Stimulated activated CD8-positive, alpha-beta memory T cell treated with anti-CD3 and anti-CD28 coated beads, Interleukin-7, amount 100 ng/mL, for 48 hours (primary cell): ENCODE measurements at places on chromosomes 12 and 14.

- DNase-seq = no peak
Observed at GRCh38 chr14:104090071-104090748, 4.7 kb downstream of the ASPG start.

GRCh38 chr12:107207931-107208525 is 114.7 kb upstream of the CRY1 start:
- no peak for DNase-seq

GRCh38 chr12:70177631-70178030 is 65.6 kb upstream of the CNOT2 start:
- no peak for DNase-seq

GRCh38 chr12:11798856-11799501 is 149.5 kb downstream of the ETV6 start:
- no peak for DNase-seq

DNA sequence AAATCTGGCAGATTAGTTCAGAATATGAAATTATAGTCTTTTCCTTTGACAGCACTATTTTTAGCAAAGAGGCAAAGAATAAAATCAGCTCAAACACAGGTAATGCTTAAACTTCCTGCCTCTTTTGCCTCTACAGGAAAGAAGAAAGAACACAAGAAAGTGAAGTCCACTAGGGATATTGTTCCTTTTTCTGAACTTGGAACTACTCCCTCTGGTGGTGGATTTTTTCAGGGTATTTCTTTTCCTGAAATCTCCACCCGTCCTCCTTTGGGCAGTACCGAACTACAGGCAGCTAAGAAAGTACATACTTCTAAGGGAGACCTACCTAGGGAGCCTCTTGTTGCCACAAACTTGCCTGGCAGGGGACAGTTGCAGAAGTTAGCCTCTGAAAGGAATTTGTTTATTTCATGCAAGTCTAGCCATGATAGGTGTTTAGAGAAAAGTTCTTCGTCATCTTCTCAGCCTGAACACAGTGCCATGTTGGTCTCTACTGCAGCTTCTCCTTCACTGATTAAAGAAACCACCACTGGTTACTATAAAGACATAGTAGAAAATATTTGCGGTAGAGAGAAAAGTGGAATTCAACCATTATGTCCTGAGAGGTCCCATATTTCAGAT is 17.4 kb downstream of the TMPO start:
- DNase-seq = no peak

DNA sequence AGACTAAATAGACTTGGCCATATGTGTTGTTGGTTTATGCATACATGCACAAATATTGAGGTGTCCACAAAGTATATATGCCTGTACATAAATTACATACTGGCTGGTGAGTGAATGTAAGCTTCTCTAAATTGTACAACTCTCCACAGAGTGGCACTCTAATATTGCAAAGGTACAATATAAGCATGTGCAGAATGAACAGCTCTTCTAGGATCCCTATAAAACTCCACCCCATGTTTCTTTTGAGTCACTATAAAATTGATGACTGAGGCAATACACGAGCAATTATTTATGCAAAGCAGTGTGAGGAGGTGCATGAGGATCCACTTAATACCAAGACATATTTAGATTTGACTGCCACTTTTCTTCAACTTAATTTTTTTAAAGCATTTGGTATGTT is 172.2 kb downstream of the NAV3 start:
- DNase-seq = no peak

- DNase-seq = no peak
Observed at GRCh38 chr14:35369701-35370191, 34.8 kb downstream of the NFKBIA start.

- DNase-seq = no peak
Observed at GRCh38 chr12:111426344-111427185, 20.8 kb downstream of the SH2B3 start.

DNA sequence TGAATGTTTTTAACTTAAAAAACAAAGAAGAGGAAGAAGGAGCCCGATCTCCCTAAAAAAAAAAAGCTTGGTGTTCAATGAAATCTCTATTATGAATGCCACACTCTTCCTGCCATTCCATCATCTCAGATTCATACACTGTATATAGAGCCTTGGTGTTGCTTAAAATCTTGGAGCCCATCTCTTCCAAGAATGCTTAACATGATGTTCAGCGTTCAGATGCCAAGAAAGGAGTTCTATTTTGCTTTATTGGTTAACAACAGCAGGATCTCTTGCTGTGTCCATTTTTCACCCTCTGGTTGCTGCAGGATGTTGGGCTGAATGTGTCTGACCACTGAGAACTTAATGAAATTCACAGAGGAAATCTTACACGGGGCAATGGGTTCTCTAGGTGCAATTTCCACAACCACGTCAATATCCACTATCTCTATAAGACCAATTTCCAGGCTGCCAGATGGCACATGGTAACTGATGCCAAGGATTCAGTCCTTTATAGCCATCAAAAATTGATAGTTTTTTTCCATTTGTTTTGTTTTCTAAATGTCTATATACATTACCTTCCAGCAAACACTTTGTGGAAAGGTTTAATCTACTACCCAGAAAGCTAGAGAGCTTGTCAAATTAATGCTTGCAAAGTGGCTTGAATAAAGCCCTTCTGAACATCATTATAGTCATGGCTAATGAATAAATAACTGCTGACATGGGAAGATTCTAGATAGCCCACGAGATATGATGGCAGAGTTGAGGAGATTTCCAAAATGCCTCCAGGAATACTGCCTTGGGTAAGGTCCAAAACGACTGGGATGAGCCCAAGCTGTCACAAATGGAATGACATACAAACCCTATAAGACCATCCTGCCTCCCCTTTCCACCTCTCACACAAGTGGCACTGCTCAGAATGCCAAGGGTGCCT is 26.5 kb downstream of the RERG start:
- DNase-seq = no peak

- no peak for DNase-seq
Observed at GRCh38 chr12:53942467-53942997, 3.9 kb downstream of the HOXC13 start.

DNA sequence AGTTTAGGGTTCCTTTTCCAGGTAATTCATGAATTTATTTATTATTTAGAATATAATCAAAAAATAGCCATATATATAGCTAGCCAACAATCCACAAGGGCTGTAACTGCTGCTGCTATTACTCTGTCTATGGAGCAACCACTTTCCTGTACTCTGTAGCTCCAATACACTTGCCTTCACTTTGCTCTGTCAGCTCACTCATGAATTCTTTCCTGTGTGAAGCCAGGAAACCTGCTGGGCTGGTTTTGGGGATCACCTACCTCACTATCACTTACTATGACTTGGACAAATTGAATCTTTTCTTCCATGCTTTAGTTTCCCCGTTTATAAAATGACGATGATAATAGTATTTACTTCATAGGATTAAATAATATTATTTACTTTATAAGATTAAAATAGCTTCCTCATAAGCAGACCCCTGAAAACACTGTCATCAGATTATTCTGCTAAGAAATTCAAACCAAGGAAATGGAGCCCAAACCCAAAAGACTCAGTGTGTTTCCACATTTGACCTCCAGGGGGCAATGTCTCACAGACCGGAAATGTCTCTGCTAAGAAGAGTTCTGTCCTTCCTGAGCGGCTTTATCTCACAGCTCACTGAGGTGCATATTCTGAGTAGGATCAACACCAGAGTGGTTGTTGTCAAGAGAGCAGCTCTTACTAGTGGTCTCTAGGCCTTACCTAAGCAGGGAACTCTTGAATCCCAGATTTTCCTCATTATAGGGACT is 457.1 kb downstream of the DAD1 start:
- no peak for DNase-seq

- DNase-seq = no peak
Observed at GRCh38 chr14:99033951-99034350, 238.0 kb downstream of the BCL11B start.

- DNase-seq = no peak
Observed at GRCh38 chr12:8689681-8690080, 8.1 kb upstream of the RIMKLB start.

GRCh38 chr12:26396402-26396801 is 201.0 kb downstream of the SSPN start:
- no peak for DNase-seq

GRCh38 chr12:47785036-47785886 is 12.2 kb downstream of the SLC48A1 start:
- no peak for DNase-seq

- DNase-seq = no peak
Observed at GRCh38 chr14:76446921-76447320, 71.0 kb downstream of the ESRRB start.

GRCh38 chr12:132204063-132204792 is 60.0 kb downstream of the NOC4L start:
- no peak for DNase-seq

DNA sequence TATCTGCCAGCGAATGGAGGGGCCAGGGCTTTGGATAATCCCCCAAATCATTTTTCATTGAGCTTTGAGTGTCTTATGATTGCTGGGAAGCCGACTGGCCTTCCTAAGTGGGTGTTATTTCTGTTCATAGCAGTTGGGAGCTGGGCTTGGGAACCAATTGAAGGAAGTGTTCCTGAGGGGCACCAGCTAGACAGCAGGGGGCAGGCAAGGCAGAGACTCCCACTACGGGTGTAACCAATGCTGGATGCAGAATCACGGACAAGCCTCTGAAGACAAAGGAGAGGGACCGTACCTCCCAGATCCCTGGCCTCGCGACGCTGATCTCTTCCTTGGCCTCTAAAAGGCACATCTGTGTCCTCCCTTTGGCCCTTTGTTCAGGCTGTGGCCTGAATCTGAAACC is 149.0 kb upstream of the PRMT8 start:
- DNase-seq = no peak

DNA sequence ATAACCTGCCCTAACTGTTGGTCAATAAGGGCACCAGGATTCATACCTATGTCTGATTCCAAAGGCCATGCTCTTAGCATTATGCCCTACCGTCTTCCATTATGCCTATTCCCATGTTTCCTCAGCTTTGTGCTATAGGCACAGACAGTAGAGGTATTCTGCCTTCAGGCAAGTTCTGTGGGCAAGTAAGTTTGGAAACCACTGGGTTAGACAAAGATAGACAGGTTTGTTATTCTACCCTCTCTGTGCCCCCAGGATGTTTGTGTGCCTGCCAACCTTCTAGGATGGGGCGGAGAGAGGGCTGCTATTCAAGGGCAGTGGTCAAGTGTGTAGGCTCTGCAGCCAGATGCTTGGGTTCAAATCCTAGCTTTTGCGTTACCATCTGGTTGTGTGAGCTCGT is 4.6 kb downstream of the RAPGEF3 start:
- no peak for DNase-seq

DNA sequence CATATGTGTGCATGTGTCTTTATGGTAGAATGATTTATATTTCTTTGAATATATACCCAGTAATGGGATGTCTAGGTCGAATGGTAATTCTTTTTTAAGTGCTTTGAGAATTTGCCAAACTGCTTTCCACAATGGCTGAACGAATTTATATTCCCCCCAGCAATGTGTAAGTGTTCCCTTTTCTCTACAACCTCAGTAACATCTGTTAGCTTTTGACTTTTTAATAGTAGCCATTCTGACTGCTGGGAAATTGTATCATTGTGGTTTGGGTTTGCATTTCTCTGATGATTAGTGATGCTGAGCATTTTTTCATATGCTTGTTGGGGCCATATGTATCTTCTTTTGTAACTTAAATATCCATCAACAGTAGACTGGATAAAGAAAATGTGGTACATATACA is 9.4 kb downstream of the OR6C68 start:
- DNase-seq = no peak

GRCh38 chr12:46670636-46671035 is 155.2 kb downstream of the SLC38A4 start:
- no peak for DNase-seq

DNA sequence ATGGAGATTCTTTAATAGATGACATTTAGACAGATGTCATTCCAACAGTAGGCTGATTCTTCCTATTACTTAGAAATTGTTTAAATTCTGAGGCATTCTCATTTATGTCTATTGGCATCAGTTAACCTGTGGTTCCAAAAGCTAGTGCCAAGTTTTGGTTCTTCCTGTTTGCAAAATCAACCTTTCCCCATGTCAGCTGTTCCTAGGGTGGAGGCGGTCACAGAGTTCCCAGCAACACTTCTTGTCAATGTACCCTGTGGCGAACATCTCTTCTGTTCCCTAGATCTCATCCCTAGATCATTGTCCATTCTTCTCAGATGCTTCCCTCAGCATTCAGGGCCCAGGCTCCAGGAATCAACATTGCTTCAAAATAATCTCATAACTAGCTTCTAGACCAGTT is 140.9 kb downstream of the PHLDA1 start:
- no peak for DNase-seq

- DNase-seq = no peak
Observed at GRCh38 chr14:91163316-91163715, 49.4 kb downstream of the DGLUCY start.

DNA sequence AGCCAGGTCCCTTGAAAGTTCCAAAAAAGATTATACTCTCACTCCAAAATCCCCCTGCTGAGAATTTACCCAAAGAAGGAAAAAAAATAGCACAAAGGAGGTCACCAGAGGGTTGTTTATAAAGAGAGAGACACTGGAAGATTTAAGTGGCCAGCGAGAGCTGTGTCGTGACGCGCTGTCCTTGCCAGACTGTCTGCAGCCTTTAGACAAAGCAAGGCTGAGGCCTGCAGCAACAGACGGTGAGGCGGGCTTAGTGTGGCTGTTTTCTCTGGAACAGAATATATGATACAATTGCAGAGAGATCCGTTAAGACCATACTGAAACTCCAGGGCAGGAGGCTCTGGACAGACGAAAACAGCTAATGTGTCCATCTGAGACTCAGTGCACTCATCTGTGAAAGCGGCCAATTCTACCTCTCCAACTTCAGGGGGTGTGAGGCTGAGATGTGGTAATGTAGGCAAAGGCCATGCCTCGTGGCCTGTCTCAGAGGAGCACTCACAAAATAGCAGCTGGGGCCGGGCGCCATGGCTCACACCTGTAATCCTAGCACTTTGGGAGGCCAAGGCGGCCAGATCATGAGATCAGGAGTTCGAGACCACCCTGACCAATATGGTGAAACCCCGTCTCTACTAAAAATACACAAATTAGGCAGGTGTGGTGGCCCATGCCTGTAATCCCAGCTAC is 36.2 kb downstream of the ANAPC7 start:
- no peak for DNase-seq

DNA sequence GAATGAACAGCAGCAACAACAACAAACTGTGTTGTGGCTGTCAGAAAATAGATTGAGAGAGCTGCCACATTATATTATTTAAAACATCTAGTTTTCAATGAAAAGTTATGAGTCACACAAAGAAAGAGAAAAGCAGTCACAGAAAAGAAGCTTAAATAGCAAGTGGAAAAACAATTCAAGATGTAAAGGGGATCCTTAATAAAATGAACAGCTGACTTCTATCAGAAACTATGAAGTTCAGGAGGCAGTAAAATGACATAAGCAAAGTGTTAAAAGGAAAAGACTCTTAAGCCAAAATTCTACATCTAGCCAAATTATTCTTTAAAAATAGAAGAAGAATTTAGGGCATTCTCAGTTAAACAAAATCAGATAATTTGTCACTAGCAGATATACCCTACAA is 5.6 kb downstream of the CLEC14A start:
- no peak for DNase-seq

GRCh38 chr12:94793191-94793595 is 142.8 kb upstream of the TMCC3 start:
- no peak for DNase-seq

- DNase-seq = no peak
Observed at GRCh38 chr14:100313464-100314230, 7.4 kb upstream of the SLC25A29 start.
